Panc1 (cell line): ENCODE measurements at places on chromosomes 3 and 15.
A peak's percentile ranks its signal among the peaks of the same experiment; 100 is the strongest.

DNA sequence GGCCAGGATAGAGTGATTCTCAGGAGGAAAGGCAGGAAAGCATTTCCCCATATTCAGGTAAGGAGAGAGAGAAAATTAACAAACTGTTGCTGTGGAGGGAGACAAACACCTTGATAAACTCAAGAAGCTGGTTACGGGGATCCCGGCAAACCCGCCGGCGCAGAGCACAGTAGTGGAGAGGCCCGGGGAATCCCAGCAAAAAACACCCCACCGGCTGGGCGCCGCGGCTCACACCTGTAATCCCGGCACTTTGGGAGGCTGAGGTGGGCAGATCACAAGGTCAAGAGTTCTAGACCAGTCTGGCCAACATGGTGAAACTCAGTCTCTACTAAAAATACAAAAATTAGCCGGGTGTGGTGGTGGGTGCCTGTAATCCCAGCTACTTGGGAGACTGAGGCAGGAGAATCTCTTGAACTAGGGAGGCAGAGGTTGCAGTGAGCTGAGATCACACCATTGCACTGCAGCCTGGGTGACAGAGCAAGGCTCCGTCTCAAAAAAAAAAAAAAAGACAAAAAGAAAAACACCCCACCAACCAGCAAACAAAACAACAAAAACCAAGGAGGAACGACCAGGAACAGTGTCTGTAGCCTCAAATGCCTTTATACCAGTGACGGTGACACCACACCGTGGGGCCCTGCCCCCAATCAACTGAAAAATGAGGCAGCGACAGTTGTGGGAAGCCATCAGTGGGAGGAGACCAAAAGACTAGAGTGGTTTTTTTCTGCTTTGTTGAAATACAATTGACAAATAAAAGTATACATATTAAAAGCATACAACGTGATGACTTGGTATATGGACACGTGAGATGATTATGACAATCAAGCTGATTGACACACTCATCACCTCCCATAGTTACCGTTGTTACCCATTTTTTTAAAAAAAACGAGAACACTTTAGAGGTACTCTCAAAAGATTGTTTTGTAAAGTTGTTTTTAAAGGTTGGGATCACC lies 40.2 kb upstream of the IDH2 start:
- no peak for DNase-seq

DNA sequence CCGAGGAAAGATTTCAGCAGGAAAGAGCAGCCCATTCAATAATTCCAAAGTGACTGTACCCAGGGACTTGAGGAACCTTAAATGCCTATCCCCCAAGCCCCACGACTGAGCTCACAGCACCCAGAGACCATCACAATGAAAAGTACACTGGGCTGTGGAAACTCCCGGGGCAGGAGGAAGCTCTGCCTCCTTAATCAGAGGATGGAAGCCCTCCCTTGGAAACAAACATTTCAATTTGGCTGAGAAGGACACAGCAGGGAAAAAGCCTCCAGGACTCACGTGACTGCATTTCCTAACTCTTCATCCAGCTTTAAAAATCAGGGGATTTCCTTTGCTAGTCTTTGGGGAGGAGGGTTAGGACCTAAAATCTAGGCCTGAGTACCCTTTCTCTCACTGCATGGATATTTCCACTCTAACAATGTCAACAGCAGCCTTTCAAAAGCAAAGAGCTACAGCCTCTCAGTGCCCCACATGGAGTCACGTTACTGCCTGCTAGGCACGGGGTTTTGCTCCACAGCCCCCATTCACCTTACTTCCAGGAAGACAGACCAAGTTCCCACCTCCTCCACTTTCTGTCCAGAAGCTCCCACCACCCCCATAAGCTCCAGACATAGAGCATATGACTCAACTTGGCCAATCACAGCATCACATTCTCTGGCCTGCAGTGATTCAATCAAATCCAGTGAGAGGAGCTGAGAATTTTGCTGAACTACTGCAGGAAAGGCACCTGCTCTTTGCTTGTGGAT lies 68.9 kb upstream of the WNT5A start:
- no peak for DNase-seq

DNA sequence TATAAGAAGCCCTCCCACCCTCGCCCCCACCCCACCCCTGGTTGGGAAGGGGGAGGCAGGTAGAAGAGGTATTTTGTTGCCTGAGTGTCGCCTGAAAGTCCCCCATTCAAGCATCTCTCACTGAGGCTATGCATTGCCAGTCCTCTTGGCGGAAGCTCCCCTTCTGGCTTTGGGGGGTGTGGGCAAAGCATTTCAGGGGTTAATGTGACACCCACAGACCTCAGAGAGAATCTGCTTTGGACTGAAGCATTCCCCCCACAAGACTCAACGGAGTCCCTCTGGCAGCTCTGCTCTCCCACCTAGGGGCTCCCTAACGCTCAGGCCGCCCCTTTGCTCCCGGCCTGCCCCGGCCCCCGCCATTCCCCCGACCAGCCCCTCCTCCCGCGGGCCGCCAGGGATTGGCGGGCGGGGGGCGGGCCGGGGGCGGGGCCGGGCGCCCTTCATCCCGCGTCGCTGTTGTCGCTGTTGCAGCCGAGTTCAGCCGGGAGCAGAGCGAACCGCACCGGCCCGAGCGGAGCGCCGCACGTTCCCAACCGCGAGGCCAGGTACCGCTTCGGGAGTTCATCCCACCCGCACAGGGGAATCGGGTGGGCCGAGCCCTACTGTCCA lies at the start of gene SLC38A3:
SLC38A3 (plus strand) TSS at position 468 of the 609 bp plus-strand sequence. CDS start 8,929 bp downstream, outside the sequence.
- DNase-seq: no peak

GRCh38 chr15:25435474-25436243 lies 3.2 kb downstream of the UBE3A start:
- DNase-seq: no peak

DNA sequence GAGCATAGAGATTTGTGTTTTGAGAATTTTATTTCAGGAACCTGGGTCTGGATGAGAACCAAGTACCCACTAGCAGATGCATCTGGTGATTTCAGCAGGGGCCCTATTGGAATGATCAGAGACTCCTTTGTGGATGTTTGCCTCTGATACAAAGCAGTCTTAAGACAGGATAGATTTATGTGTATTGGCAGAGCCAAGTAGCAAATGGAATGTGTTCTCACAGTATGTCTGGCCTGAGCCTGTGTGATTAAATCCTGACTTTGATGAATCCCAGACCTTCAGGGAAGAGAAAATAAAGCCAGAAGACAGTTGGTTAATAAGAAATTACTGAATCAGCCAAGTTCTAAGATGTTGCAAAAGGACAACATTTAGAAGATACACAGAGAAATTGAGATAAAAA lies 755.5 kb upstream of the SEMA6D start:
- no peak for DNase-seq

GRCh38 chr3:179887295-179887943 lies 149.3 kb downstream of the PEX5L start:
- no peak for DNase-seq

DNA sequence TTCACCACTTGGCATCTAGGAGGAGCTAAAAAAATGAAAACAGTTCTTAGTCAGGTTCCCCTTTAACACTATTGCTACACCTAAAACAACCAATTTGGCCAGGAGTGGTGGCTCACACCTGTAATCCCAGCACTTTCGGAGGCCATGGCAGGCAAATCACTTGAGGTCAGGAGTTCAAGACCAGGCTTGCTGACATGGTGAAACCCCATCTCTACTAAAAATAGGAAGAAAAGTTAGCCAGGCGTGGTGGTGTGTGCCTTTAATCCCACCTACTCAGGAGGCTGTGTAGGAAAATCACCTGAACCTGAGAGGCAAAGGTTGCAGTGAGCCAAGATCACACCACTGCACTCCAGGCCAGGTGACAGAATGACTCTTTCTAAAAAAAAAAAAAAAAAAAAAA lies 124.1 kb downstream of the DGKG start:
- DNase-seq: no peak

GRCh38 chr3:134620476-134621115 lies 30.2 kb downstream of the KY start:
- DNase-seq: no peak

DNA sequence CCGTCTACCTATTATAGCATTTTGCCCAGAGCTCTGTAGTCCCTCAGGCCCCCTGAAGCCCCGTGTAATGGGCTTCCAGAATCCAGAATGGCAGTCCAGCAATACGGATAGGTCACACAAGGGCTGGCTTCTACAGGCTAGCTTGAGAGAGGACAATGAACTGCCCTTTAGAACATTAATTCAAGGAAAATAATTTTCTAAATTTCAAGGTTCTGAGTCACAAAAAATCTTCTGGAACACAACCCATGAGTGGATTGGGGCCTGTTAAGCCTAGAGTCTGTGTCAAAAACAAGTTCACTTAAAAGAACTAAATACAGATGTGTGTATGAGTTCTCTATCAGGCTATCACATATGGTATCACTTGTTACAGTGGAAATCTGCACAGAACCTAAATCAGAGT lies 28.8 kb downstream of the DCP1A start:
- DNase-seq: no peak

DNA sequence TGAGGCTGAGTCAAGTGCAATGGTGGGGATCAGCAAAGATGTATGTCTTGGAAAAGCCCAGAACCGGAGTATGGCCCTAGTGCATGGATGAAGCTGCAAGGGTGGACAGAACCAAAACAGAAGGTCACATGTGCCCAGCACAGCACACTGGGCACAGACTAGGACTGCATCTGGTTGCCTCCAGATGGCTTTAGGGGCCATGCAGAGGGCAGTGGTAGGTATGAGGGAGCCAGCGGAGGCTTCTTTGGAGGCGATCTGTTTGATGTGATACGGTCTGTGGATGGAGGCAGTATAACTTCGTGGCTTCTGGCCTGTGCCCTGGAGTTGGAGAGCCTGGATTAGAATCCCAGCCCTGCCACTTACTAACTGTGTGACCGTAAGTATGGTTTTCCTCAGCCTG lies 29.4 kb downstream of the SV2B start:
- DNase-seq: no peak

DNA sequence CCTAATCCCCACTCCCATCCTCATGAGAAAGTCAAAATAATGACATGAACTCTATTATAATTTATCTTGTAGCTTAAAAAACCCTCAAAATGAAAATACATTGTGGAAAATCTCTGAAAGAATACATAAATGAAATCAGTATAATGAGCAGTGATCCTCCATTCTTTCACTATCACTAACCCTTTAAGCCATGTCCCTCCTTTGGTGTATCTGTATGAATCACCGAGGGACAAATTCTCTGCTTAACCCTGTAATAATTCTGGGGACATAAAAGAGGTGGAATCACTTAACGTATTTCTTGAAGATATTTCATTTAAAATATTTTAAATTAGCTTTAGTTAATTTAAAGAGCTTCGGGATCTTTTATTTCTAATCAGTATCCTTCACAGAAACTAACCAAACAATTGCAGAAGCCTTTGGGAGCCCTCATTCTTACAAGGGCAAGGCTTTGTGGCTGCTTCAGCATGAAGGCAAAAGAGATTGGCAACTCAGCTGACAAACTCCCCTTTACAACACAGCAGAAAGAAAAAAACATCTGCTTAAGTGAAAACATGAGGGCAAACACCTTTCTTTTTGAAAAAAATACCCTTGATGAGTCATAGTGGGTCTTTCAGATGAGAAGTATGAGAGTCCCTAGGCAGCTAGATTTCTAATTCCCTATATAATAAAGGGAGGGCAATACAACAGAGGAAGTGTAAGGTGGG lies 44.0 kb upstream of the ALCAM start:
- DNase-seq: no peak

GRCh38 chr3:86913160-86913559 lies 77.8 kb downstream of the VGLL3 start:
- DNase-seq: no peak

GRCh38 chr3:168839653-168840052 lies 743.9 kb upstream of the GOLIM4 start:
- no peak for DNase-seq

DNA sequence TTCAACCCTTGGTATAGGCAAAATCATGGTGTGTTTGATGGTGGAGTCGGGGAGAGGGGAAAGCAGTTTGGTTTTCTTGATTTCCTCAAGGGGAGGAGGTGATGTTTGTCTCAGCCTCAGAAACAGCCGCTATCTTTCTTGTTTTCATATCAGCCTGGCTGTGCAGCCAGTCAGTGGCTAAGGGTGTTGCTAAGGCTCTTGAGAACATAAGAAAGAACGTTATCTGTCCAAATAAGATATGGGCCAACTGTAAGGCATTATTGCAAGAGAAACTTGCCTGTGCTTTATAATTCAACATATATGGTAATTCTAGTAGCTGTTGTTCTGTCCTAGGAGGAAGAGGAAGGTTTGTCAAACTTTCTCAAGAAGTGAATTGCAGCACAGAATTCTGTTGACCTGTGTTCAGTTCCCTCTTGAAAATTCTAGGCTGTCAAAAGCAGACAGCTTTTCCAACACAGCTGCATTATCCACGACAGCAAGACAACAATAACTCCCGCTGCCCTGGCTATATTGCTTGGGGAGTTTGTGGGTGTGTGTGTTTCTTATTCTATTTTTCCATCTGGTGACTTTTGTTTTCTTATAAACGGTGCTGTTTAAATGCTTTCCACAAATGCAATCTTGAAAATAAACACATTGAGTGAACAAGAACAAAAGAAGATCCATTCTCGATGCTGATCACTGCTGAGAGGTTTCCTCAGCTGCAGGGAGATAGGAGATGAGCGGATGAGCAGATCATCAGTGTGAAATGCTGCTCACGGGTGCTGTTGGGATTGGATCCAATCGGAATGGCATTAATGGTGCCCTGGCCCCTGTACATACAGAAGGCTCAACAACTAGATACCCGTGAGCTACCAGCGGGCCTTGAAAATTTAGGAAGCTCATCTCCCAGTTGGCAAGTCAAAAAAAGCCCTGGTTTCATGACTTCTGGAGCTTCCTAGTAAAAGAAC lies 90.8 kb upstream of the TNFAIP8L3 start:
- DNase-seq: no peak

- no peak for DNase-seq
Observed at GRCh38 chr3:24736701-24737100, 242.1 kb upstream of the THRB start.

GRCh38 chr3:99315896-99316295 lies 322.5 kb upstream of the COL8A1 start:
- no peak for DNase-seq

DNA sequence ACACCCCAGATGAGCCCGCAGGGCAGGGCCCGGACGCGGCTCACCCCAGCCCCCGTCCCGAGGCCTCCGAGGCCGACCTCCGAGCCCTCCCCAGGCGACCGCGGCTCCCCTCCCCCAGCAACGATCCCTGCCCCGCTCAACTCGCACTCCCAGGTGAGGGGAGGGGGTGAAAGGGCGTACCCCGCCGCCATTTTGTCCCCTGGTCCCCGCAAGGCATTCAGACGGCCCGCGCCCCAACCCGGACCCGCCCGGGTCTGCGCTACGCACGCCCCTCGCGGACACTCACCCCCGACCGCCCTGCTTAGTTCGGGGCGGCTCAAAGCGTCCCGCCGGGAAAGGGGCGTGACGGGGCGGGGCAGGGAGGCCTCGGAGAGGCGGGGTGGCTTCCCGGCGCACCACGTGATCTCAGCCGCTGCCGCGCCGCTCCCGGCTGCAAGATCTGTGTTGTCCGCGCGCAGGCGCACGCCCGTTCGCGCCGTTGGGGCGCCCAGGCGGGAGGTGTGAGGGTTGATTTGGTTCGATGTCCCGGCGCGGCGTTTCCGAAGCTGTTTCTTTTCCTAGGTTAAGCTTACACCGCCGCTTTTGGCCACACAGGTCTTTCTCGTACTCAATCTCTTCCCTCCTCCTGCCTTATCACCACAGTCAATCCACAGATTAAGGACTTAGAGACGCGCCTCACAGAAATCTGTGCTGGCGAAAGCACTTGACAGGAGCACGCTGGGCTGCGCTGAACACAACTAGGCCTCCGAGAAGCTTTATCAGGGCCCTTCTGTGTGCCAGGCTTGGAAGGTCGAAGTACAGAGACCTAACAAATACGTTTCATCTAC lies at the start of gene SCAPER:
SCAPER (minus strand) TSS at position 328 of the 827 bp plus-strand sequence. CDS start 21,523 bp downstream, outside the sequence.
- DNase-seq: peak; percentile 59
